ENCODE measurements at places on chromosomes 13 and 19.

DNA sequence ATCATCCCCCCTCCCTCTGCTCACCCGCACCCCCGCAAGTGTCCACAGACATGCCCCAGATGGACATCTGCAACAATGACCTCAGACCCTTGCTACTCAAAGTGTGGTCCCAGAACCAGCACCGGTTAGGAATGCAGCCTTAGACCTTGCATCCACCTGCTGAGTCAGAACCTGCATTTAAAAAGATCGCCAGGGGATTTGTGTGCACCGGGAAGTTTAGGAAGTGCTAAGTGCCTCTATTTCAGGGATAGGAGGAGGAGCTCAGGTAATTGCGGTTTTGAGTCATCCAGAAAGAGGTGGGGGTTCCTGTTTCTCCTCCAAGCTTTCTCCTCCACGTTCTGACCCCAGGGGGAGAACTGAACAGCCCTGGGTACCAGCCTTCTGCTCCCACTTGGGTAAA is 46.2 kb downstream of the CACNA1A start:
- no peak for DNase-seq

GRCh38 chr19:52995711-52996110 is 18.0 kb upstream of the ERVV-1 start:
- no peak for DNase-seq

GRCh38 chr13:71772361-71772760 is 94.6 kb downstream of the DACH1 start:
- no peak for DNase-seq

DNA sequence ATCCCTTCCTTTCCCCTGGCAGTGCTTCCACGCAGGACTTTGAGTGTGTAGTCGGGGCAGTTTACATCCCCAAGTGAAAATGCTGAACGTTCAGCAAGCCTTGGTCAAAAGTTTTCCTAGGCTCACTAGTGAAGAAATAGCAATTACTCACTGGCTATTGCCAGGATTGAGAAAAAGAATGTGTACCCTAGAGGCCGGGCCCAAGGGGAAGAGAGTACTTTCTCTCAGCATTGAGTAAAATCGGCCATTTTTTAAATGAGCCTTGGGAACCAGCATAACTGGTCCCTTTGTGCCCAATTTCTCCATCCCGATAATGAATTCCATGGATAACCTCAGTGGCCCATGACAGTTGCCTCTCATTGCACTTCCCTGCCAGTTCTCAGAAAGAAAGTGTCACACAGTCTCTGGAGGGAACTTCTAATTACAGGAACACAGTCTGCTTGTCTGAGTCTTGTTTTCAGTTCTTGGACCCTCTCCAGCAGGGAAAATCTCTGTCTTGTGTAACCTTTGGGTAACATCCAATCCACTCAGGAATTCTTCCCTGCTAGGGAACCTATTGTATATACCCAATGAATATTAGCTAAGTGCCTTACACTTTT is 7.3 kb upstream of the OR7D2 start:
- DNase-seq, result no peak

DNA sequence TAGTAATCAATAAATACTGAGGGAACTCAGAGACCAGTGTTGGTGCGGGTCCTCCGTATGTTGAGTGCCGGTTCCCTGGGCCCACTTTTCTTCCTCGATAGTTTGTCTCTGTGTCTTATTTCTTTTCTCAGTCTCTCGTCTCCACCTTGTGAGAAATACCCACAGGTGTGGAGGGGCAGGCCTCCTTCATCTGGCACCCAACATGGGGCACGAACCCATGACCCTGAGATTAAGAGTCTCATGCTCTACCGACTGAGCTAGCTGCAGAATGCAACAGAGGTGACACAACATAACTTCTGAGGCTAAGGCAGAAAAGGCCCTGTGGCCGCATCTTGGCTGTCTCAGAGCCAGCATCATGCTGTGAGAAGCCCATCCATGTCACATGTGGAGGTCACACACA is 5.3 kb upstream of the ZNF613 start:
- no peak for DNase-seq

DNA sequence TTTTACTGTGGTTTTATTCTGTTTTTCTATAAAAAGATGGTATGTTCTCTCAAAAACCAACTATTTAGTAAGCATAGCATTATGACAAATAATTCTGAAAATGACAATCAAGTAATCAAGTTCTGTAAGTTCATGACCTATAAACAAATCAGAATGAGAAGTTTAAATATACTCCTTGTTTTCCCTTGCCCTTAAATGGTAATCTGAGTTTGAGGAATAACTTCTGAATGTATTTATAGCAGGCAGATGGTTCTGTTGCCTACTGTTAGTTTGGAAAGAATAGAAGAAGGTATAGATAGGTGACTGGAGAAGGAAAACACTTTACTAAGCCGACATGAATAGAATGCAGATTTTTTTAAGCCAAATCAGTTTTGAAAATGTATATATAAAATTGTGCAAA is 63.9 kb downstream of the POSTN start:
- no peak for DNase-seq

All from WERI-Rb-1 (cell line).